ENCODE measurements at places on chromosomes 4 and X.
A peak's percentile ranks its signal among the peaks of the same experiment; 100 is the strongest.

- no peak for DNase-seq
These were observed 46.3 kb downstream of the ATP10D start for GRCh38 chr4:47531241-47531953.

- no peak for DNase-seq
These were observed 29.9 kb downstream of the RNF175 start for GRCh38 chr4:153729895-153730294.

DNA sequence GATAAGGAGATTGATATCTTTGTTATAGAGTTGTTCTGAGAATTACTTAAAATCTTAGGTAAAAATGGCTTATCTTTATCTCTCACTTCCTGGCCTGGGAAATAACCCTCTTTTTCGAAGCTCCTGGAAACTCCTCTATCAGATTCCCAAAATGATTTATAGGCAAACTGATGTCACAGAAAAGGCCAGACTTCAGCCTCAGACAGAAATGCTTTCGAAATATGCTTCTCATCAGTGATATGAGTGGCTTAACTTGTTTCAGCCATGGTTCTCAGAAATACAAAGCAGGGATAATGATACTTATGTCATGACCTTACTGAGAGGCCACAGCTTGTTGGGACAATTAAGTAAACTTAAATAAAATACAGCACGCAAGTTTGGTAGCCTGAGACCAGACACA lies 85.3 kb upstream of the HS3ST1 start:
- DNase-seq: no peak

- DNase-seq: no peak
These were observed 10.3 kb upstream of the VSIG4 start for GRCh38 chrX:66050140-66050569.

DNA sequence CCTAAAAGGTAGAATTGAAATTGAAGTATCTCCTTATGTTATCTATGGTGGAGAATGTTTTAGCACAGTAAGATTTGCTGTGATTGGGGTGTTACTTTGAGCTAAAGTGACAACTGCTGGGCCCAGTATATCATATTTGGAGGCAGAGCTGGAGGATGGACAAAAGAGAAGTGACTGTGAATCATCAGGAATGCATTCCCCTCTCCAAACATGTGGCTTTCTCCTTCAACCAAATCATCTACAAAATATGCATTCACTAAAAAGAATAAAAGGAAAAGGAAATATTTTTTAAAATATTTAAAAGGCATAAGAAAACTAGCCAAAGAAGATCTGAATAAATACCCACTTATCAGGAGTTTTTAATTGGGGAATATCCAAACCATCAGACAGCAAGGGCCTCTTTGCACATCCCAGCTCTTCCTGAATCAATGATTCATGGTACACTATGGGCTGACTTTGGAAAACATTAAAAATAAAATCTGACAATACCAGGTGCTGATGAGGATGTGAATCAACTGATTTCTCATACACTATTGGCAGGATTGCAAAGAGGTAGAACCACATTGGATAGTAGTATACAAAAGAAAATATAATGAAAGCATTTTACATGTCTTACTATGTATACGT lies 671.7 kb upstream of the NR3C2 start:
- no peak for DNase-seq

DNA sequence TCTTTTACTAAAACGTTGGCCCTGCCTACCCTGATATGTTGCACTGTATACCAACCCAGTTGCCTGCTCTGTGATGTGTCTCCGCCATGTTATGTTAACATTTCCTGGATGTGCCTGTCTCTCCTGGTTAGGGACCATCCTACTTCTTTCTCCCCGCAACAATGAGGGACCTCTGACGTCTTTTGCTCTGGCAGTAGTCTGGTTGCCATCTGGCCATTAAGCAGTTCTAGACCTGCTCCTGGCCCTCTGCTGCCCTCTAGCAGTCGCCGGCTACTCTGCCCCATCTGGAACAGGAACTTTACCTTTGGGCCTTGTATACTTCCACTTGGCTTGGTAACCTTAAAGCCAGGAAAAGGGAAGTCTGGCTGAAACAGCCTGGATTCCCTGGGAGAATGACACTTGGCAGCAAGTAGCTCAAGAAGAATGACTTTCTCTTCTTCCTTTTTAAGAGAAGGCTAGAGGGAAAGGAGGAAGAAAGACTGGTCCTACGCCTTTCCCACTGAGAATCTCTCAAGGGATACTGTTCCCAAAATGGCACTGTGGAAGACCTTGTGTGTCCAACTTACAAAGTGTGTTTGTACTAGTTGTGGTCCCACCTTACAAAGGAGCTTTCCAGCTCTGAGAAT lies 63.5 kb downstream of the GPC3 start:
- DNase-seq: no peak

DNA sequence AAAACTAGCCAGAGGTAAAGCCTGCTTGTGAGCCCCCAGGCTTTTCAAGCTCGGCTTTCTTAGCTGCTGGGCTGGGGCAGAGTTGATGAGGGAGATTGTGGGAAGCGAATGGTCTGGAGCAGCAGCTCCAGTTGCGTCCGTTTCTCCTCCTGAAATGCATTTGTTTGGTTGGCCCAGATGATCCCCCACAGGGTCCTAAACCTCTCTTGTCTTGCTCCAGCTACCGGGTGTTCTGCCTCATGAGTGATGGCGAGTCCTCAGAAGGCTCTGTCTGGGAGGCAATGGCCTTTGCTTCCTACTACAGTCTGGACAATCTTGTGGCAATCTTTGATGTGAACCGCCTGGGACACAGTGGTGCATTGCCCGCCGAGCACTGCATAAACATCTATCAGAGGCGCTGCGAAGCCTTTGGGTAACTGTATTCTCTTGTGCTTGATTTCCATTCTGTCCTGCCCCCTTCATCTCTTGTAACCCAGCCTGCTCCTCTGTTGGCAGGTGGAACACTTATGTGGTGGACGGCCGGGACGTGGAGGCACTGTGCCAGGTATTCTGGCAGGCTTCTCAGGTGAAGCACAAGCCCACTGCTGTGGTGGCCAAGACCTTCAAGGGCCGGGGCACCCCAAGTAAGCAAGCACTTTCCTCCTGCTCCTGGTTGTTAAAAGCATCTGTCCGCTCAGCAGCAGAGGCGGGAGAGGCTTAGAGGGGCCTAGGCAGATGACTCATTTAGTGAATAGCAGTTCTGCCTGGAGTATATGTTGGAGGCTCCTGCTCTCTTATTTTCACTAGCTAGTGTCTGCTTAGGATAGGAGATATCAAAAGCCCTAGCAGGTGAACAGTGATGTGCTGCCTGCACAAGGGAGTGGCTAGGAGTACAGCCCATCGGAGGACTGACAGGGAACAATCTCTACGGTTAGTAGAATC lies 15.3 kb downstream of the TKTL1 start:
- no peak for DNase-seq

- no peak for DNase-seq
These were observed 239.0 kb upstream of the GLRA2 start for GRCh38 chrX:14290335-14290734.

DNA sequence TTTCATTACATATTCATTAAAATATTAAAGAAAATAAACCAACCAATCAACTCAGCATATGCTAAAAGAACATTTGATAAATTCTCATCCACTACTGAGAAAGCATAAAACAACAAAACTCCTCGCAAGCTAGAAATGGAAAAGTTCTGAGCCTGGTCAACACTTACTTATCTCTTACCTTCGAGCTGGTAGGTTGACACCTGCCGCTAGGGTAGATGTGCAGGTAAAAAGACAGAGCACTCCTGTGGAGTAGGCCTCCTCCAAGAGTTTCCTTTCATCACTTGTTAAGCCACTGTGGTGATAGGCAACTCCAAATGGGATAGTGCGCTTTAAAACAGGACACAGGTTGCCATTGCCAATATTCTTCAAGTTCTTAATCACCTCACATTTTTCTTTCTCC lies 18.9 kb downstream of the HELQ start:
- DNase-seq: no peak

DNA sequence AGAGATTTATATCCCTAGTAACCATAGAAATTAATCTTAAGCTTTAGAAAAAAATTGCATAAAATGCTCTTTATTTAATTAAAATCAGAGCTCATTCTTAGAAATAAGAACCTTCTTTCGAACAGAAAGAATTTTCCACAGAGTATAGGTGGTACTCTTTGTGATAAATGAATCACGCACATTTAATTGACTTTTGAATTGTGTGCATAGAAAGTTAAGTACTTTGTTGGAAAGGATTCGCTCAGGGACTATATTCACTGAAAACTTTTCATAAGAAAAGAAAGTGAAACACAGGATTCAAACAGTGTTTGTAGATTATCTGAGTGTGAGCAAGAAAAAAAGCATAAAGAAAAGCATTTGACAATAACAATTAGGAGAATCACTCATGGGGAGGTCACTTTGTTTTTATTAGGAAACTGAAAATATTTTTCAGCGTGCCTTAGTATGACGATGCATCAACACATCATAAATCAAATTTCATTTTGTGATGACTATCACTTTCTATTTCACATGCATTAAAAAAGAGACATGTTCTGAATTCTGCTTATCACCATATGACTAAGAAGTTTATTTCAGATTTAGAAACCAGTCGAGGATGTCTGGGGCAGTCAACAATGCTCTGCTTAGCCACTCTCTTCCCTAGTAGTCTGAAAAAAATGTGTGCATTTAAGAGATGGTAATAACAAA lies 49.5 kb downstream of the STX18 start:
- no peak for DNase-seq

DNA sequence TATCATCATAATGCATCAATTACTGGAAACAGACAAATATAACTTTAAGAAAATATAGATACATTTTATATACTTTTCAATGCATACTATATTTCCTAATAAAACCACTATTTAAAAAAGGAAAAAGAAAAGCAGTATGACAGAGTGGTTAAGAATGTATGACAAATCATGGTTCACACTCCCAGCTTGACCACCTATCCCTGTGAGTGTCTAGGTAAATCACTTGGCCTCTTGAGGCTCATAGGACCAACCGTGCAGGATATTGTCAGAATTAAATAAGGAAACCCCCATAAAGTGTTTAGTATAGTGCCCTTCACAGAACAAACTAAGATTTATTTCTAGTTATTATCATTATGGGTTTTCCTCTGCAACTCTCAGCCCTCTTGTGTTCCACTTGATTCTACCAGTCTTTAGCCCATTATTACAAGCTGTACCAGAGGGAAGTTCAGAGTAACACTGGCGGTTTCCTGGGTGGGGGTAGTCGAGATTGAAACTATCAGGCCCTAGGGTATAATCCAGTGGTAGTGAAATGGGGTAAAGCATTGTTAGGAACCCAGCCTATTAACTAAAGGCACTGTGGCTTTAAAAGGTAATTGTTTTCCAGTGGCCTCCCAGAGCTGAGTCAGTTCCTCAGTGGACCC lies 55.5 kb upstream of the PAK3 start:
- DNase-seq: no peak

DNA sequence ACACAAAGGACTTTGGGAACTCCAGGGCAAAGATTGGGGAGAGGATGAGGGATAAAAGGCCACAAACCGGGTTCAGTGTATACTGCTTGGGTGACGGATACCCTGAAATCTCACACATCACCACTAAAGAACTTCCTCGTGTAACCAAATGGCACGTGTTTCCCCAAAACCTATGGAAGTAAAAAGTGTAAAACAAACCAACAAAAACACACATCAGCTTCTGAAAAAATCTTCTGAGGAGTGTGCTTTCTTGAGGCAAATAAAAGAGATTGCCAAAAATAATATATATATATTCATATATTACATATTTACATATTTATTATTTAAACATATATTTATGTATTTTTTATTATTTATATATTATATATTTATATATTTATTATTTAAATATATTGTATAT lies 3.9 kb downstream of the P2RY8 start:
- DNase-seq: no peak

- DNase-seq: peak; percentile 16
These were observed 105.4 kb upstream of the TBC1D9 start for GRCh38 chr4:140861359-140862176.

DNA sequence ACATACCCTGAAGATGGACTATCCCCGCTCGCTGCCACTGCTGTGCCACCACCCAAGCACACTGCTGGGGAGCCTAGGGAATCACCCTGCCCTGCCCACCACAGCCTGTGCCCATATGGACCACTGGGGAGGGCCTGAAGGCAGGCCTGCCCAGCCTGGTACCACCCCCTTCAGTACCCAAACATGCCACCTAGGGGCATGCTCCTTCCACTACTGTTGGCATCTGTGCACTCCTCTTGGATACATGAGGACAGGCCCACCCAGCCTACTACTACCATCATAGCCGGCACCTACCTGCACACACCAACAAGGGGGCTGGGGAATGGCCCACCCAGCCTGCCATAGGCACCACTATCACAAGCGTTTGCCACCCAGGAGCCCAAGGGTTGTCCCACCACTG lies 30.1 kb upstream of the PRDX4 start:
- DNase-seq: peak; percentile 64

DNA sequence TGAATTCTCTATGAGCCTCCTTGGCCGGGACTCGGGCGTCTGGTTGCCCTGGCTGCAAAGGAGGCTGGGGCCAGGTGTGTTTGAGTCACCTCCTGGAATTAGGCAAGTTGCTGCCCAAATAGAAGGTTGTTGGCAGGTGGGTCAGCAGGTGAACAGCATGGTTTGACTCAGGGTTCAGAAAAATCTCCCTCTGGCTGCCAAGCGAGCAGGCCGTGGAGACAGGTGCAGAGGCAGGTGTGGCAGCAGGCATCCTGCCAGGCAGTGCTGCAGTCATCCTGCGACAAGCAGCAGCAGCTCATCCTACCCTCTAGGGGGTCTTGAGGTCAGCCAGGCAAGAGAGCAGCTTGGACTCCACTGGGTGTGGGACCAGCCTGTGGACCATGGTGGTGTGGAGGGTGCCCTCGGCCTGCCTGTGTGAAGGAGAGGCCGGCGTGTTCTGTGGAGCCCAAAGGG lies 8.2 kb downstream of the MSANTD1 start:
- no peak for DNase-seq

- DNase-seq: no peak
These were observed 32.4 kb downstream of the CYTL1 start for GRCh38 chr4:4986841-4987240.
